Calu3 (cell line): ENCODE measurements at places on chromosomes 7 and 10. TPM values are rescaled to one million over a fixed set of nuclear protein-coding genes. Genes with fewer than 3 reads are reported as not detected.

The AKR1C4 gene
- total RNA-seq = 0.40 and 0.76 TPM in 2 replicates

DNA sequence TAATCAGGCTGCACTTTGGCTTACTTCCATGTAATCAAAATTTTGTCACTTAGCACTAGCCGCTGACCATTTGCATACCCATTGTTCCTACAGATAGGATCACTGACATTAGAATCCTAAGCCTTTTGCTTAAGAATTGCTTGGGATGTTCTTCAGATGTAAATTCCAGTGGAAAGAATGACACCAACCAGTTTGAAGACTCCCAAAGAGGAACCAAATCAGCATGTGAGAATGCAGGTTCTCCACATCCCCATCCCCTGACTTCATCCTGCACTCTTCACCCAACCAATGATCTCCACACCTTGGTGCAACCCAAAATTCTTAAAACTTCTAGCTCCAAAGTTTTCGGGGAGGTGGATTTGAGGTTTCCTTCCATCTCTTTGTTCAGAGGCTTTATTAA lies 345.6 kb downstream of the GPAM start:
- DNase-seq = no peak

GRCh38 chr10:103633846-103634245 lies 140.3 kb downstream of the NEURL1 start:
- no peak for DNase-seq

DNA sequence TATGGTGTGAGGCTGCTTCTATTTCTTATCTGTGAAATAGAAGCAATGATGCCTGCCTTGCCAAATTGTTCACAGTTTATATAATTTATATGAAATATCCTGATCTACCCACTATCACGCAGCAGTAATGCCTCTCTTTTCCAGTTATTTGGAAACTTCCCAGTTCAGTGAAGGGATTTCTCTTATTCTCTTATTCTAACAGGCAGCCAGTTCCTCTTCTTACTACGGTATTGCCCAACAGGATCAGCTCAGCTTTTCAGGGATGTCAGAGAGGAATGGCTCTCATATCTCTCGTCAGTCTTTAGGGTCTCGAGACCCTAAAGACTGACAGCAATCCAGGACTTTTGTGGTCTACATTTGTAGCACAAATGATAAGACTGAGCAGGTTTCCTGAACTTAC lies 215.6 kb downstream of the CREB5 start:
- no peak for DNase-seq

- no peak for DNase-seq
Measured at GRCh38 chr7:148303295-148304082, 287.1 kb upstream of the C7orf33 start.

DNA sequence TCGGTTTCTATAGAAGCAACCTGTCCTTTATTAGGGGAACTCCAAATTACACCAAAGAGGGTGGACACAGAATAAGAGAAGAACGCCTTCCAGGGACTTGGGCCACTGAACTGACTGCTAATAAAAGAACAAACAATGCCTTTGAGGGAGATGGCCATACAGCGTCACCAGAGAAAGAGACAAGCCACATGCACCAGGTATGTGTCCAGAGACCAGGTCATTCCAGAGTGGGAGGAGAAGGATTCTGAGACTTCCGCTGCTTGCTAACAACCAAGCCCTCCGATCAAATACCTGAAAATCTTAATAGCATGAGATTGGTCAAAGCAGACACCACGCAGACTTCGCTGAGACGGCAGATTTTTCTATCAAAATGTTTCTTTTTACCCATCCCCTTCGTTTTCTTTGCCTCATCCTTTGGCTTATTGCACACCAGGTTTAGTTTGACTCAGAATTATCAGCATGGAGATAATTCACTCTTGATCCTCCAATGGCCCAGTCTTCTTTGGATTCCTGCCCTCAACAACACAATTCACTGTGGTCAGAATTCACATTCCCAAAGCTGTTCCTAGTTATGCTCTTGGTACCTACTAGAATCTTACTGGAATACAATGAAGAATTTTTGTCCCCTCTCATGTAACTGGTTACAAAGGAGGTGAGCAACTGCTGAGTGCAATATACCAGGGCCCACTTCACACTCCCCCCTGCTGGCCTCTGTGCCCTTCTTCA lies 87.4 kb upstream of the DDC start:
- DNase-seq = no peak

The INSYN2A gene
- not detected in 2 replicates for total RNA-seq

- DNase-seq = no peak
Measured at GRCh38 chr7:138958391-138958956, 22.7 kb downstream of the KIAA1549 start.

The SPDYE1 gene
- total RNA-seq = not detected in 2 replicates

- no peak for DNase-seq
Measured at GRCh38 chr7:29332042-29332811, 137.7 kb downstream of the CHN2 start.

The VGF gene
- total RNA-seq = 0.14 and 0.81 TPM in 2 replicates

DNA sequence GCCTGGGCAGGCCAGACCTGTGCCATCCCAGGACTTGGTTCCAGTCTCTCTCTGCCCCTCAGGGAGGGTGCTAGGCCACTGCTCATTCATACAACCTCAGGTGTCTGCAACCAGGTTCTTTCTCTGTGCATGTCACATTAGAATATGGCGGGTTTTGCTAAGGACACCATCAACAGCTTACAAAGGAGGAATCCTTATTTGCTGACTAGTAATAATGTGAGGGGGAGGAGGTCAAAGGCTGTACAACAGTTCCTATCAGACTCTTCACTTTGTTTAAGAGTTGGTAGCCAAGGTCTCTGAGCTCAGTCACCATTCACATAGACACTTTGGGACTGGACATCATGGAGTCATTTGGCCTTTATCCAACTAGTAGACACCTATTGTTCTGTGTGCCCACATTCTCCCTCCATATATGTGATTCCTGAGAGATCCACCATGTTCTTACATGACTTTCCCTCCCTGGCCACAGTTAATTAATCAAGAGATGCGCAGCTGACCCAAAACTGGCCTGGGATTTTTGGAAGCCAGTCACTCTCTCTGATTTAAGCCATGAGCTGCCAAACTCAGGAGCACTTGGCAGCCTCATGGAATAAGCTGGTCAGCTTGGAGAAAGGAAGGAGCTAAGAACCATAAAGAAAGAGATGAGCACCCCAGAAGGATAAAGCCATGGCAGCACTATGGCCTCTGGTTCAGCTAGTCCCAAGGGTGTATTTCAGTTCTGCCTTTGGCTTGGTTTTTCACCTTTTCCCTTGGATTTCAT lies 51.2 kb downstream of the DPCD start:
- no peak for DNase-seq

DNA sequence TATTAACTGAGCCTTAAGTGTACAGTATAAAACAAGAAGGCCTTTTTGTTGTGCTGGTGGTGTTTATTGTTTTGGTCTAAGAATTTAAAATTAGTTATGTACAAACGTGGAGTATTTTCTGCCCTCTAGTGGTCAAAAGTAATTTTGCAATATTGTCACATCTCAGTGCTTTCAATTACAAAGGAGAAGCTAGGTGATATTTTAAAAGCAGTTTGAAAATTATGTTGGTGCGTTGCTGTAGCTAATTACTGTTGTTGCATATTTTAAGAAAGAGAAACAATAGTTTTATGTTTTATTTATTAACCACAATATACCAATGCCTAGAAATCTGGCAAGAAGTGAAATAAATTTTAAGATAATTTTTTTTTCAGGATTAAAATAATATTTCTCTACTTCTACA lies 11.4 kb downstream of the NPVF start:
- DNase-seq = no peak

The FGFBP3 gene
- 1.9 and 2.1 TPM in 2 replicates for total RNA-seq

- DNase-seq = no peak
Measured at GRCh38 chr10:5068274-5068984, 25.8 kb upstream of the AKR1C3 start.

GRCh38 chr10:103859161-103860086 lies 4.0 kb upstream of the SH3PXD2A start:
- DNase-seq = peak; percentile 58

The EN2 gene
- total RNA-seq = 3.2 TPM in 2 replicates

- no peak for DNase-seq
Measured at GRCh38 chr10:119516381-119517234, 25.9 kb downstream of the RGS10 start.

GRCh38 chr10:61565819-61566560 lies 96.7 kb upstream of the CABCOCO1 start:
- DNase-seq = no peak

- no peak for DNase-seq
Measured at GRCh38 chr10:124711145-124711544, 33.0 kb downstream of the FAM53B start.

GRCh38 chr10:69389827-69390490 lies 26.8 kb downstream of the TACR2 start:
- DNase-seq = peak; percentile 40

DNA sequence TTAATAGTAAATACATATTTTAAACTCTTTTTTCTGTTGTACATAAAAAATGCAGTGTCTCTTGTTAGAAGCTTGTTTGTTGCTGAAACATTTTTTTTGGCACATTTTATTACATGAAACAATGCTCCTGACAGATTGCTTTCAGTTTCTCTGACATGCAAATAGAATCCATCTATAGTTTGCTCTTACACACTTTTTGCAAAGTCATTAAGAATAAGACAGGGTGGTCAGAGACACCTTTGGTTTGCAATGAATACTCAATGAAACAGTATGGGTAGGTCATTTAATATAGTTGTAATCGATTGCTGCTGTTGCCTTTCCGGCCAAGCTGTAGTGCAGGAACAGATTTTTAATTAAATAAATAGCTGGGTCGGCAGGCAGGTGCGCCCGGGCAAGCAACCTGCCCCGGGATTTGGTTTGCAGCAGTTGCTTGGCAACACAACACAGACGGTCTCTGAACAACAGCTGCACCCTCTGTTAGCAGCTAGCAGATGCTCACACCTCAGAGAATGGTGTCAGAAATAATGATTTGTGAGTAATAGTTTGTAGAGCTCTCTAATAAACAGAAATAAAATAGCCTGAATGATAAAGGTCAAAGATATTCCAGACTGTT lies 115.7 kb upstream of the CACNA2D1 start:
- DNase-seq = peak; percentile 71
